ENCODE measurements at places on chromosomes 3 and 15.

- no peak for DNase-seq
These were observed 17.4 kb upstream of the ZXDC start for GRCh38 chr3:126493051-126493450.

DNA sequence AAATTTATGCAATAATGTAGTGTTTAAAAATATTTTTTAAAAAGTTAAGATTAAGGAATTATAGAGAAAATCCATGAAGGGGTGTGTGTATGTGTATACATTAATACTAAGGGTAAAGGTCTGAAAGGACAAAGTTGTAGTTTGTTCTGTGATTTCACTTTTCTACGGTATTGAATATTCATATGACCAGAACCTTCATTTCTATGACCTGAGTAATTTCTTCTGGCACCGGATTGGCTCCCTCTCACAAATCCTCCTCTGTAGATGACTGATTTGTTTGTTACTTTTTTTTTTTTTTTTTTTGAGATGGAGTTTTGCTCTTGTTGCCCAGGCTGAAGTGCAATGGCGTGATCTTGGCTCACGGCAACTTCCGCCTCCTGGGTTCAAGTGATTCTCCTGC, 20.9 kb downstream of the GMPS start:
- DNase-seq = no peak

DNA sequence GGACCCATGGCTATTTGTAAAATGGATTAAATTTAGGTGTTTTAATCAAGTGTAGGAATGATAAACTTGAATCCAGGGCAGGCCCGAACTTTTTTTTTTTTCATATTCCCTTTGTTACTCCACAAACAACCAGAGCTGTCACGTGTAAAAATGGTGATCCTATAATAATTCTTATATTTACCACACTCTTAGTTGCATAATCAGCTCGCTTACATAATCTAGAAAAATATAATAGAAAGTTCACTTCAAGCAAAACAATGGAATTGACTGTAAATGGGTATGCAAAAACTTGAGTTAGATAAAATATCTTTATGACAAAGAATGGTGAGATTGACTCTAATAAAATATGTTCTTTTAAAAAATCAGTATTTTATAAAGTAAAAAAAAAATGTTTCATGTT, 2.1 kb upstream of the PAQR9 start:
- DNase-seq = no peak

- no peak for DNase-seq
These were observed 156.5 kb downstream of the CADPS start for GRCh38 chr3:62718515-62719320.

- DNase-seq = no peak
These were observed 276.6 kb upstream of the LRTM1 start for GRCh38 chr3:55204417-55204816.

DNA sequence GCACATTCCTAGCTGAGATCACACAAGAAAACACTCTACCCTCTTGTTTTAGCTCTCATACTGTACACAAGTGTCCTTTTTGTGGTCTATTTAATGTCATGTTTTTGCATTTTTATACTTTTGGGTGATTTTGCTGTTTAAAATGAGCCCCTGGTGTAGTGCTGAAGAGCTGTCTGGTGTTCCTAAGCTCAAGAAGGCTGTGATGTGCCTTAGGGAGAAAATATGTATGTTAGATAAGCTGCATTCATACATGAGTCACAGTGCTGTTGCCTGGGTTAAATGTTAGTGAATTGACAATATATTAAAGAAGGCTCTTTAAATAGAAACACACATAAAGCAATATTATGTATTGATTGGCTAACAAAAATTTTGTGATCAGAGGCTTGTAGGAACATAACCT, 387.4 kb upstream of the C2CD4B start:
- DNase-seq = no peak

GRCh38 chr15:74374648-74375302, 7.3 kb upstream of the CYP11A1 start:
- DNase-seq = no peak

DNA sequence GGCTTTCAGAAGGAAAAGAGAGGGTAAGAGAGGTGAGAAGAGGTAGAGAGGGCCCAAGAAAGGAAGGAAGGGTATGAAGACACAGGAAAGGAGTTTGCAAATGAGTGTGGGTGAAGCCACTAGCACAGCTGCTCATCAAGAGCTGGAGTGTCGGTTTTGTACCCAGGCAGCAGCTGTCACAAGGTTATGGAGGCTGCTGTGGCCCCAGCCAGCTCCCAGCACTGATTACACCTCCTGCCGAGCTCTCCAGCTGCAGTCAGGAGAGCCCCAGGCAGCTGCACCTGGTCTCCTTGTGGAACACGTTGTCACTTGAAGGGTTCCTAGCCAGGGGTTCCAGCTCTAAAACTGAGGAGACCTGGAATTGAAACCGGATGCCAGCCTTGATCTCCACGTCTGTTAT, 60.4 kb upstream of the CHD2 start:
- DNase-seq = no peak

DNA sequence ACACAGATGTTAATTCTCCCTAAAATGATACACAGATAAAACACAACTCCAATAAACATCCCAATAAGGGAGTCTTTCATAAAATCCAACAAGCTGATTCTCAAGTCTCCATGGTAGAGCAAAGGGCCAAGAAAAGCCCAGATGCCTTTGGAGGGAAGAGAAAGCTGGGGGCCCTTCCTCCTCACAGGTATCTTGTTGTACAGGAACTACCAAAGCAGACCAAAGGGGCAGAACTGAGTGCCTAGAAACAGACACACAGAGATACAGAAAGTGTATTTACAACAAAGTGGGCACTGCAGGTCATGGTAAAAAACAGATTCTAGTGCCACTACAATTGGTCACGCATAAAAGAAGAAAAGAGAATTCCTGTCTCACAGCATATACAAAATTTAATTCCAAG, 87.2 kb upstream of the NSMCE3 start:
- DNase-seq = no peak

DNA sequence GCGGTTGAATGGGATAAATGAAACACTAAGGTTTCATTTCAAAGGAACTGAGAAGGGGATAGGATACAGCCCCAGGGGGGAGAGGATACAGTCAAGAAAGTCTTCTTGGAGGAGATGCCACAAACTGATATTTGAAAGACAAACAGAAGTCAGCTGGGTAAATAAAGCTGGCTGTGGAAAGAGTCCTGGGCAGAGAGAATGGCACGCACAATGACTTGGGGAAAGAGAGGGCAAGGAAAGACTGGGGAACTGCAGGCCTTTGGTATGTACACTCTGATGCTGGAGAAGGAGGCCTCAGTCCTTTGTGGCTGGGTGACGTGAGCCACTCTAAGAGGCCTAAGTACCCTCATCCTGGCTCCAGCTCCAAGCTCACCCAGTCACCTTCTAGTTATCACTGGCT, 45.2 kb upstream of the LMCD1 start:
- no peak for DNase-seq

GRCh38 chr15:46815240-46815639, 902.1 kb upstream of the SEMA6D start:
- no peak for DNase-seq

- DNase-seq = peak; percentile 4
These were observed 9.8 kb downstream of the SCG5 start for GRCh38 chr15:32651229-32651837.

DNA sequence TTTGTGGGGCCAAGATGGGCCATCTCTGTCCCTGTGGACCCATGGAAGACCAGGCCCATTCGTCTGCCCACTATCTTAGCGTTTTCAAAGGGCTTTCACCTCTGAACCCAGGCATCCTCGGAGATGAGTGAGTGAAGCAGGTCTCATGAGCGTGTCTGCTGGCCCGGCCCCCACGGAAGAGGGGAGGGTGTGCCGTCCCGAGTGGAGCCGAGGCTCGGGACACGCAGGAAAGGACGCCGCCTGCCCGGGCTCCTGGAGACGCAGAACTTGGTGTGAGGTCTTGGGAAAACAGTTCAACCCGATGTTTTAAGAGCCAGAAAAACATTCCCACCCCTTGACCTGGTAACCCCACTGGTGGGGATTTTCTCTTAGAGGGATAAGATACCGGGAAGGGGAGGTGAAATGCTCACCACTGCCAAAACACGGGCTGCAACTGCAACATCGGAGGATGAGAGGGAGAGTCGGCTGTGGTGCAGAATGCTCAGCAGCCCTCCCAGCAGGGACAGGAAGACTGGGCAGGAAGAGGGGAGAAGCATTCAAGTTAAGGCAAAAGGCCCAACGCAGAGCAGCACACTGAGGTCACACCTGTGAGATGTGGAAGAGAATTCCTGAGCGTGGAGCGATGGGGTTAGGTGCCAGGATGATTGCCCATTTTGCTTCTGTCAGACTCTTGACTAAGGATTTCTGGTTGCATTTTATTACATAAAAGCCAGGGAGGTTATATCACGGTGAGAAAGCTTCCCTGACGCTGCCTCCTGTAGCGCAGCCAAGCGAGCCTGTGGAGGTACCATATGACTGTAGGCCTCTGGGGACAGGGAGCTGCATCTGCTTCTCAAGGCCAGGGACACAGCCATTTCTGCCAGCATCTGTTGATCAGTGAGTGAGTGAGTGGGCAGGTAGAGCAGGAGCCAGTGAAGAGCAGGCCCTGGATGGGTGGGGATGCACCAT, 14.1 kb upstream of the STAB1 start:
- no peak for DNase-seq

DNA sequence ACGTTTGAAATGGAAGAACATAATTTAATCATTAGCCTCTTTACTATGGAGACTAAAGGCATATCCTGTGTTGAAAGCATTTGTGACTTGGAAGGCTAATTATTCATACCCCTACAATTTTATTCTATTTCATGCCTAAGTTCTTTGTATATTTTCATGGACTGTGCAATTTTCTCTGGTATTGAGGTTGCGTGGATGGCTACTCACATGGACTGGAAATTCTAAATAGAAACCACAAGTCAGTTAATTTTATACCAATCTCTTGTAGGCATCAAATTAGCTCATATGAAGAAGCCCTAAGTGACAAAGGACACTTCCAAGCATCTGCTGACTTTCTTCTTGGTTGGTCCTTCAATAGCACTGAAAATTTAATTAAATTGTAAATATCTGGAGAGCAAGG, 1353.5 kb downstream of the ROBO1 start:
- DNase-seq = no peak

DNA sequence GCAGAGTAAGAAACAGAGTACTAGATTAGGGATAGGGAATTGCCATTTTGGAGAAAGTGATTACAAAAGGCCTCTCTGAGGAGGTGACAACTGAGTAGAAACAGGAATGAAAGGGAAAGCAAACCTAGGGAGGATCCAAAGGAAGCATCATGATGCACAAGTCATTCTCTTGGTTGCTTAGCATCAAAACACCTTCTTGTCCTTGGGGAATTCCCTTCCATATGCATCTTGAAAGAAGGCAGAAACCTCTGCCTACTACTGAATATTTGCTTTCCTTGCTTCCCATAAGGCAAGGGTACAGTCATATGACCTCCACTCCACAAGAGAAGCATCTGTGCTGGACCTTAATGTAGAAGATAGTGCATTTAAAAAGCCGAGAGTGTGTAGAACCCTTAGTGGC, 24.1 kb downstream of the GABPB1 start:
- no peak for DNase-seq

GRCh38 chr3:152266221-152266995, 2.3 kb upstream of the MBNL1 start:
- no peak for DNase-seq

GRCh38 chr3:45776611-45777010, 19.7 kb downstream of the SLC6A20 start:
- DNase-seq = no peak

DNA sequence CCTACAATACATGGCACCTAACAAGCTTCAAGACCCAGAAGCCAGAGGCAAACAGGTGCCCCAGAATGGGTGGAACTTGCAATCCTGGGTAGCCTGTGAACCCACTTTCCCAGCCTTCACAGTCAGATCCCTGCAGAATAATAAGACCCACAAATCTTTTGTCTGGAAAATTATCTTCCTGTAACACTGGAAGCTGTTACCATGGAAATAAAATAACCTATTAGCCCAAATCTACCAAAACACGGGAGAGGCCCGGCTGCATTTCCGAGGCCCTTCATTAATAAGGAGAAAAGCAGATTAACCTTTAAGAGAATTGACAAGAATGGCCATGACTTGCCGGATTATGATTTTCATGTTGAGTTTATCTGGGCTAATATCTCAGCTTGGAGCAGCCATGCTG, 256.1 kb upstream of the PROK2 start:
- DNase-seq = no peak

DNA sequence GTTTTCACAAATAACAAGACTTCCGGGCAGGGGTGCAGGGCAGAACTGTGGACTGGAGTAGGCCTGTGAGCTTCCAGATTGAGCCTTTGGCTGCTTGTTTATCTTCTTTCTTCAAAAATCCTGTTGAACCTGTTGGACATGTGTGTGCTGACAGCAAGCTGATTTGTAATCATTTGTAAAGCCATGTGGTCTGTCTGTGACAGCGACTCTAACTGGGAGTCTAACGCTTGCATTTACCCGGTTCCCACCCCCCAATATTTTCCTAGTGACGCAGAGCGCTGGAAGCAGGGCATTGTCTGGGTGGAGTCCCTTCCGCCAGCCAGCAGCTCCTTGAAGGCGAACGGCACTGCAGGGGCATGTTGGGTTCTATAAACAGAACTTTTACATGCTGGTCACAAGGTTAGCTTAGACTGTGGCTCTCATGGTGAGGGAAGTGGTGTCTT, 85.7 kb upstream of the MYZAP start:
- DNase-seq = no peak

DNA sequence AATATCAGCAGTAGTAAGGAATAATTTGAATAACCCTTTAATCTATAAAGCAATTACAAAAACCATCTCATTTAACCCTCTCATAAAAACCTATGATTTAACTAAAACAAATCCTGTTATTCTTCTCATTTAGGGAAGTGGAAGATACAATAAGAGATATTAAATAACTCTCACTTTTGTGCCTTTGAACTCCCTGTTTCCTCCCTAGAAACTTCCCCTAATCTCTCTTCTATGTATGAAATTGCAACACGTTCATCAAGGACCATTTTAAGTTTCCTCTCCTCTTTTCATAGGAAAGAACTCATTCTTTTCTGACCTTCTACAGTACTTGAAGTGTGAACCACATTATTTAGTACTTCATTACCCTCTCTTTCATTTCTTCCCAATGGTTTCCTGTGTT, 18.8 kb upstream of the FAM81A start:
- no peak for DNase-seq

GRCh38 chr3:183967693-183968092, 50.0 kb downstream of the ABCC5 start:
- DNase-seq = no peak

DNA sequence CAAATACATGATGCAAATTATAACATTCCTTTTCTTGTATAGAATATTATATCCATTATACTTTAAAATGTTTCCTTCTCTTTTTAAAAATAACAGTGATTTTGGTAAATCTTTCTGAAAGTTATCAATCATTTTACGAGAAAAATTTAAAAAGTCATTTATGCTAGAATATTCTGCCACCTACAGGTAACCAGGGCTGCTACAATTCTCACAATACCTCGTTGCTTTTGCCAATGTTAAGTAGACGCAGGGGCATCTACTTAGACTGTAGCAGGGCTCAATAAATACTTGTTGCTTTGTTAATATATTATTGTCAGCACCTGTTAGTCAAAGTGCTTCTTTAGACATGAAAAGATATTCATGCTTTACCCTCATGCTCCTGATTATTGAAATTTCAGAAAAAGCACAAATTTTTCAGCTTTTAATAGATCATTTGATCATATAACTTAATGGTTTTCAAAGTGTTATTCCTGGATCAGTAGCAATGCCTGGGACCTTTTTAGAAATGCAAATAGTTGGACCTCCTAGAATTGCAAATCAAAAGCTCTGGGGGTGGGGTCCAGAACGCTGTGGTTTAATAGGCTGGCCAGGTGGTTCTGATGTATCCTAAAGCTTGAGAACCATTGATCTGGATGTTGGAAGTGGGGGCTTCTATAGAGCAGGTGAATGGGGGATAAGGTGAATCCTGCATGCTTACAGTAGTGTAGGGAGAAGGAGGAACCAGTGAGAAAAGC, 223.6 kb upstream of the PDZRN3 start:
- DNase-seq = no peak
